Daoy (cell line): ENCODE measurements at places on chromosomes 6 and 20. TPM values are rescaled to one million over a fixed set of nuclear protein-coding genes. Genes with fewer than 3 reads are reported as not detected.

Gene TGM3
- 0.06 TPM in 1 of 2 replicates, not detected in the other for total RNA-seq

Gene HLA-DPA1
- total RNA-seq, result 4.2 and 13.8 TPM in 2 replicates

Gene LAMA5
- 3.1 and 9.6 TPM in 2 replicates for total RNA-seq

Gene MCHR2
- total RNA-seq, result not detected in 2 replicates

Gene DDO
- total RNA-seq, result 1.2 and 1.9 TPM in 2 replicates

Gene CDH4
- total RNA-seq, result 2.1 and 3.8 TPM in 2 replicates

Gene NRN1
- total RNA-seq, result 38.3 and 47.5 TPM in 2 replicates

Gene B3GAT2
- 0.29 TPM in 1 of 2 replicates, not detected in the other for total RNA-seq

Gene PARD6B
- total RNA-seq, result 5.2 and 26.0 TPM in 2 replicates

Gene PPP1R14C
- total RNA-seq, result 12.3 and 17.5 TPM in 2 replicates
